A549 treated with CORT108297 at 1 μM for 4 hours (cell line): ENCODE measurements at places on chromosomes 3 and 15. TPM values are rescaled to one million over a fixed set of nuclear protein-coding genes. Genes with fewer than 3 reads are reported as not detected.

The GOLGA6L4 gene
- 0.73 to 1.8 TPM (median 0.90 TPM) in 5 replicates for total RNA-seq

The SPINT1 gene
- 0.85 to 1.0 TPM (median 0.88 TPM) in 5 replicates for total RNA-seq

The GLDN gene
- 0.02 to 0.07 TPM (median 0.03 TPM) in 3 of 5 replicates, not detected in the others for total RNA-seq

The GXYLT2 gene
- total RNA-seq = 0.95 to 2.2 TPM (median 1.6 TPM) in 5 replicates

The GOLGA8A gene
- total RNA-seq = 4.7 to 10.2 TPM (median 8.4 TPM) in 5 replicates

The ARHGEF26 gene
- 5.6 to 6.7 TPM (median 6.1 TPM) in 5 replicates for total RNA-seq

The CCDC39 gene
- not detected in 5 replicates for total RNA-seq

The SLC15A2 gene
- 0.07 to 0.30 TPM (median 0.08 TPM) in 5 replicates for total RNA-seq

The CKMT1A gene
- 2.5 to 4.1 TPM (median 2.7 TPM) in 5 replicates for total RNA-seq

The TM6SF1 gene
- 0.07 to 0.38 TPM (median 0.08 TPM) in 3 of 5 replicates, not detected in the others for total RNA-seq
